Stimulated activated CD8-positive, alpha-beta memory T cell treated with anti-CD3 and anti-CD28 coated beads, Interleukin-7, amount 100 ng/mL, for 1 hour (primary cell): ENCODE measurements at places on chromosomes 16 and 17.

DNA sequence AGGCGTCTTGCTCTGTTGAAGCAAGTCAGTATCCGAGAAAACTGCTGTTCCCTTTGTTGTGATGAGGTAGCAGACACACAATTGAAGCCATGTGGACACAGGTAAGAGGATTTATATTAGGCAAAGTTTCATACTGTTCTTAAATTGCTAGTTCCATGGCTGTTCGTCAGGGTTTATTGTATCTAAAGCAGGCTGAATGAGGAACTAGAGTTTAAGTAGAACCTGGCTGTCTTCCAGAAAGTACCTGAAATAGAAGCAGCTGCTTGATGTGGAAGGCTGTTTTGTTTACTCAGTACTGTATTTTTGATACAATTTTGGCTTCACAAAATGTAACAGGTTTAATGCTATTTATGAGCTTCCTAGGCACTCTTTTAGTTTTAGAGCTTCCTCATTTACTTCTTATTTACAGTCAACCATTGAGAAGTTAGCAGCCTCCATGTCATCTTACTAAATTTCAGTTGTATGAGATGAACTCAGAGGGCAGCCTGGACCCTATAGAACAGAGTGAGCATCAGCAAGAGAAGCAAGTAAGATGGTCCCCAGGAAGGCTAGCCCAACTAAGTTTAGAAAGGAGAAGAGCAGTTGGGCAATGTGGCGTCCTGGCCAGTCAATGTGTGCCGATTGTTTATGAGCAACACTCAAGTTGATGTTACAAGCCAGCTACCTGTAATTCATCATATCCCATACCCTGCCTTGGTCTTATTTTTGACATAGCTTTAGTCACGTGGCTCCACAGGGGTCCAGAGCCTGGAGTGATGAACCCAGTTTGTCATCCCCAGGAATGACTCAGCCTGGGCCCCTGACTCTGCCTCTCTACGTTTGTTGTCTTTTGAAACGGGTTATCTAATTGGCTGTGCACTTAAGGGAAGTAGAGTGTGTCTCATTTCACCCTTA is 9.7 kb upstream of the ARL2BP start:
- DNase-seq, result no peak

DNA sequence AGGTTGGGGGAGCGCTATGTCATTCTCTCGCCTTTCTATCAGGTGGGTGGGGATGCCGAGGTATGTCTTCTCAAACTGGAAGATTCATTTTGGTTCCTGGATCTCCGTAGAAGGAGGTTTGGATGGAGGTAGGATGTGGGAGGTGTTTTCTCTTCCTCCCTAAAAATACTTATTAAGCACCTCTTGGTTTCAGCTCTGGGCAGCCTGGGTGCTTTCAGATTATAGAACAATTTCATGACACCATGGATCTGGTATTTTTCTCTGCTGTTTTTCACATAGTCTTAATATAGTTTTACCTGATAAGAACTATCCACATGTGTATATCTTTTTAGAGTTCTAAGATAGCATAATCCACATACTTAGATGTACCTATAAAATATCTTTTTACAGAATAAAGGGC is 92.9 kb downstream of the YPEL2 start:
- no peak for DNase-seq

GRCh38 chr17:69525920-69526841 is 111.7 kb downstream of the MAP2K6 start:
- DNase-seq, result no peak

GRCh38 chr16:14559809-14560241 is 70.2 kb downstream of the PARN start:
- no peak for DNase-seq

GRCh38 chr17:73791631-73792030 is 147.4 kb upstream of the SDK2 start:
- no peak for DNase-seq

- DNase-seq, result no peak
These were observed 12.6 kb downstream of the HELZ start for GRCh38 chr17:67232441-67232840.

GRCh38 chr16:86571530-86571915 is 4.9 kb downstream of the FOXC2 start:
- DNase-seq, result no peak

DNA sequence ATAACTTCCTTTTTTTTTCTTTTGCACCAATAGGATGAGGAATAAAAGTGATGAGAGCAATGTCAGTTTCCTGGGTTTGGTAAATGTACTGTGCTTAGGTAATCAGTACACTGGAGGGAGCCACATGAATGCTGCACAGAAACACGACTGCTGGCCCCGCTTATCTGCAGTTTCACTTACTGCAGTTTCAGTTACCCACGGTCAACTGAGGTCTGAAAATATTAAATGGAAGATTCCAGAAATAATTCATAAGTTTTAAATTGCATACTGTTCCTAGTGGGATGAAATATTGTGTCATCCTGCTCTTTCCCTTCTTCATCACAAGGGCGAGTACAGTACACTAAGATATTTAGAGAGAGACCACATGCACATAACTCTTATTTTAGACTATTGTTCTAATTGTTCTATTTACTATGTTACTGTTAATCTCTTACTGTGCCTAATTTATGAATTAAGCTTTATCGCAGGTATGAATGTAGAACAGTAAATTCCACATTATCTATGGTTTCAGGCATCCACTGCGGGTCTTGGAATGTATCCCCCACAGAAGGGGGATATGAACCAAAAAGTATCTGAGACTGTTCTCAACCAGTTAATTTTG is 6.4 kb upstream of the LGALS3BP start:
- no peak for DNase-seq

DNA sequence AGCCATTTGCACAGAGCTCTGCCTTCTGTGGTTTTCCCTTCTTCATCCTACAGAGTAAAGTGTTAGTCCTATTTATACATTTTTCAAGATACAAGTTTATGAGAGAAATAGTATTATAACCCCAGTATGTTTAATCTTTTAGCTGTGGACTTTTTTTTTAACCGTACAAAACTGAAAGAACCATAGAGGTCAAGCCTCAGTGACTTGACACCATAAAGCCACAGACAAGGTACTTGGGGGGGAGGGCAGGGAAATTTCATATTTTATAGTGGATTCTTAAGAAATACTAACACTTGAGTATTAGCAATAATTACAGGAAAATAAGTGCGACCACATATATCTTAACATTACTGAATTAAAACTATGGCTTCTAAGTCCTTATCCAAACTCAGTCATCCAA is 17.0 kb upstream of the RAB11FIP4 start:
- no peak for DNase-seq

- no peak for DNase-seq
These were observed 18.5 kb downstream of the MAPK8IP3 start for GRCh38 chr16:1724491-1724890.

DNA sequence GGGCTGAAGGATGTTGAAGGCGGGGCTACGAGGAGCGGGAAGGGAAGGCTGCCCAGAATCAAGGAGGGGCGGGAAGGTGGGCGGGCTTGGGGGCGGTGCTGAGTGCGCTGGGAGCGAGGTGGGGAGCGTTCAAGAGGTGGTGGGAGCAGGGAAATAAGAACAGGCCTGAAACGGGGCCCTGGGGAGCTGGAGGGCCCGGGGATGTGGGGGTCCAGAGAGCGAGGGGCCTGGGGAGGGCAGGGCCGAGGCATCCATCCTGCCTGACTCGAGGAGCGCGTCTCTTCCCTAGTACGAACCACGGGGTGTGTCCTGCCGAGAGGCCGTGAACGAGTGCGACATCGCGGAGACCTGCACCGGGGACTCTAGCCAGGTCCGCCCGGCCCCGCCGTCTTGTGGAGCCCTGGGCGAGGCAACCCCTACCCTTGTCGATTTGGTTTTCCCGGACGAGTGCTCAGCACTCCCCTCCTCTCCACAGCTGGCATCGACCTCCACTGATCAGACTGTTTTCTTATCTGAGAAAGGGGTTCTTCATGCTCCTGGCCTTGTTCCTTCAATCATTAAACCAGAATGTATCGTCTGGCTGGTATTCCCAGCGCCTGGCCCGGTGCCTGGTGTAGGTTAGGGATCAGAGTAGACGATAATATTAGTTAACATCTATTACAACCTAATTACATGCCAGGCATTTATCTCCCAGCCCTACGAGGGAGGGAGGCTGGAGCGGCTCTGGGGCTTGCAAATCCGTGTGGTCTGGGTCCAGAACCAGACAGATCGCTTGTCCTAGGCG is 17.2 kb downstream of the ADAM11 start:
- no peak for DNase-seq
